ENCODE measurements at places on chromosomes 6 and 20. TPM values are rescaled to one million over a fixed set of nuclear protein-coding genes. Genes with fewer than 3 reads are reported as not detected.

ID4 gene
- not detected for total RNA-seq

GPR6 gene
- total RNA-seq, result not detected

PAK5 gene
- not detected for total RNA-seq

DNA sequence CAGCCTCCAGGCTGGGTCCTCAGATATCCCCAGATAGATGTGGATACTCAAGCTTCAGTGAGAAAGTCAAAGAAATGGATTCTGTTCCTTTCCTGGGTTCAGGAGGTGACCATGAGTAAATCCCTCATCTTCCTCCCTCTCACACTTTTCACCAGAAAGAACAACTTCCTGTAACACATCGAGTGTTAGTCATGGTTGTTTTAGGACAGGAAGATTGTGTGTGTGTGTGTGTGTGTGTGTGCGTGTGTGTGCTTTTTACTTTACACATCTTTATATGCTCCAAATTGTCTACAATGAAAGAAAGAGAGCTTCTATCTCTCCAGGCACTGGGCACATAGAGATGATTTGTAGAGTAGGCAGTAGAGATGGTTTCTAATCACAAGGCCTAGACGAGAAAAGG is 139.9 kb downstream of the TBXT start:
- no peak for DNase-seq

DNA sequence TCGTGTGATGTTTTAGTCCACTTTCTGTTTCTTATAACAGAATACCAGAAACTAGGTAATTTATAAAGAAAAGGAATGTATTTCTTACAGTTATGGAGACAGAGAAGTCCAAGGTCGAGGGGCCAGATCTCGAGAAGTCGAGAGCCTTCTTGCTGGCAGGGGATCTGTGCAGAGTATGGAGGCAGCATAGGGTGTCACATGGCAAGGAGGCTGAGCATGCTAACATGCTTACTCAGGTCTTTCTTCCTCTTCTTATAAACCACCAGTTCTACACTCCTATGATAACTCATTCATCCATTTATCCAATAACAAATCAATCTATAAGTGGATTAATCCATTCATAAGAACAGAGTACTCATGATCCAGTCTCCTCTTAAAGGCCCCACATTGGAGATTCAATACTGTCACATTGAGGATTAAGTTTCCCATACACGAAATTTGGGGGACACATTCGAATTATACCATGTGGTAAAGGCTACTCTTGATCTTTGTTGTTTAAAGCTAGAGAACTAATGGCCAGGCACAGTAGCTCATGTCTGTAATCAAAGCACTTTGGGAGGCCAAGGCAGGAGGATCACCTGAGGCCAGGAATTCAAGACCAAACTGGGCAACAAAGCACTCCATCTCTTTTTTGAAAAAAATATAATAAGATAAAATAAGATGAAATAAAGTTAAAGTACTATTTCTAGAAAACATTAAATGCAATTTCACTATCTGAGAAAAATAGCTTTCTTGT is 2.1 kb downstream of the GOPC start:
- no peak for DNase-seq

DNA sequence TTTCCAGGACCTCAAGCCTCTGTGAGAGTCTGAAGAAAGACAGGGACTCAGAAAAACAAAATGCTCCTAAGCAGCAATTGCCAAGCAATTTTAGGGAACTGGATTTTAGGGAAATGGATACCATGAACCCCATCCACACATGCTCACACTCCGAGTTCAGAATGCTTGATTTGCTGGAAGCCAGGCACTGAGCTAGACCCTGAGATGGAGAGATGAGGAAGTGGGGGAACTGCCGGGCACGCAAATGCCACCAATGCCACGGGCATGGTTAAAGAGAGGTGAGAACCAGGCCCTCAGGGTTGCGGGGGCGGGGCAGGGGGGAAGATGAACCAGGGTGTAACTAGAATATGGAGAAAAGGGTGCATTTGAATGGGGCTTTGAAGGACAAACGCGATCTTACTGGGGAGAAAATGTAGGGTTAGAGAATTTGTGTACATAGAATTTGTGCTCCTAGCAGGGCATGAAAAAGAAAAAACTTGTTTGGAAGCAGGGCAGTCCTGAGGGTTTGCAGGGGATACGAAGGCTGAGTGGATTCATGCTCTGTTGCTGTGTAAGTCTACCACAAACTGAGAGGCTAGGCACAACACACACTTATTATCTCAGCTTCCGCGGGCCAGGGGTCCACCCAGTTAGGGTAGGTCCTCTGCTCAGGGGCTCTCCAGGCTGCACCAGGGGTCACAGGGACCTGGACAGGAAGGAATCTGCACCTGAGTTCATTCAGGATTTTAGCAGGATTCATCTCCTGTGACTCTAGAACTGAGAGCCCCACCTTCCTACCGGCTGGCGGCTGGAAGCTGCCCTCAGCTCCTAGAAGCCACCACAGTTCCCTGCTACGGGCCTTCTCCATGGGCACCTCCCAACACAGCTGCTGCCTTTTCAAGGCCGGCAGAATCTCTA is 108.0 kb downstream of the SNX5 start:
- no peak for DNase-seq

BANF2 gene
- total RNA-seq, result not detected

DNA sequence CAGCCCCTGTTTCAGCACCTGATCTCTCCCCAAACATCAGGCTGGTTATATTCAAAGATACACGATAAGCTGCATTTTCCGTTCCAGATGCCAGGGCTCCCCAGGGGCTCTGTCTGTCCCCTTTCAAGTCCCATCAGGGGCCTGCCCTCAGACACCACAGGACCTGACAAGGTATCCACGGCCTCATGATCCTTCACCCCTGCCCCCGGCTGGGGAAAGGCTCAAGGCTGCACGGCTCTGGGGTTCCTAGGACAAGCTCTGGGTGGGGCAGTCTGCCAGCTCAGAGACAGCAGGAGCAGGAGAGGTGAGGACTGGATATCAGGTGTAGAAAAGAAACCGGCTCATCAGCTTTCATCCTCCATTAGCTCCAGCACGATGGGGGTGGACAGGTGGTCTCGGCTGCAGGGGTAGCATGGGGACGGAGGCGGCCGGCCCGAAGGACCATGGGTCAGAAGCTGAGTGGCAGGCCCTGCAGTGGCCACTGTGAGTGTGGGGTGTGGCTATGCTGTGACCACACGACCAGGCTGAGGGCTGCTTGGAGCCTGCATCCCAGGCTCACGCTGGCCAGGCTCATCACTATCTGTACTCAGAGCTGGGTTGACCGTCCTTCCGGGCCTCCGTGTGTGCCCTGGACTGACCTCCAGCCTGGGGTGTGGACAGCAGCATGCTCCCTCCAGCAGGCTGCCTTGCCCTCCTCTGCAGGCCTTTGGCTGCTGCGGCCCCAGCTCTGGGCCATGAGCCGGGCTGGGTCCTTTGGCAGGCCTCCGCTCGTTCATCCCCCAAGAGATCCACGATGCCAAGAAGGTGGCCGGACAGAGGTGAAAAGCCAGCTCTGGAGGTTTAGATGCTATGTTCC is 386.2 kb downstream of the THBS2 start:
- no peak for DNase-seq

GRCh38 chr20:37379967-37380828 is 34.3 kb downstream of the SRC start:
- DNase-seq, result no peak

DNA sequence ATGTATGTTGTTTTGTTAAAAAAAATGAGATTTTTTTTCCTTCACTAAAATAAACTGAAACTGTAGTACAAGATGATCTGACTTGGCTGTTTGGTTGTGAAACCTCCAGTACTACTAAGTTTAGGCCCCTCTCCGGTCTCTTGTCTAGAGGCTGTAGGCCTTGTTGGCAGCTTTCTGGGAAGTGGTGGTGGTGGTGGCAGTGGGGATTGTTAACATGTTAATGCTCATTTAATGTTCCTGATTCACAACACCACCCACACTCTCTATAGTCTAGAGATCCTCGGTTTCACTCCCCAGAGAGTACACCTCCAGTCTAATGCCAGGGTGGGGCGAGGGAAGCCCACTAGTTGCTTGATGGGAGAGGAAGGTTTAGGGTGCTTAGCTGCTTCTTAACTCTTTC is 24.1 kb downstream of the STK4 start:
- DNase-seq, result peak; percentile 73

GRCh38 chr6:163940705-163941623 is 526.4 kb downstream of the QKI start:
- DNase-seq, result no peak

- no peak for DNase-seq
These were observed 82.6 kb downstream of the OR2B2 start for GRCh38 chr6:27829453-27830211.

GRCh38 chr6:107801173-107801886 is 22.8 kb downstream of the SCML4 start:
- DNase-seq, result no peak

GRCh38 chr6:85402071-85402470 is 47.8 kb upstream of the NT5E start:
- DNase-seq, result no peak

DNA sequence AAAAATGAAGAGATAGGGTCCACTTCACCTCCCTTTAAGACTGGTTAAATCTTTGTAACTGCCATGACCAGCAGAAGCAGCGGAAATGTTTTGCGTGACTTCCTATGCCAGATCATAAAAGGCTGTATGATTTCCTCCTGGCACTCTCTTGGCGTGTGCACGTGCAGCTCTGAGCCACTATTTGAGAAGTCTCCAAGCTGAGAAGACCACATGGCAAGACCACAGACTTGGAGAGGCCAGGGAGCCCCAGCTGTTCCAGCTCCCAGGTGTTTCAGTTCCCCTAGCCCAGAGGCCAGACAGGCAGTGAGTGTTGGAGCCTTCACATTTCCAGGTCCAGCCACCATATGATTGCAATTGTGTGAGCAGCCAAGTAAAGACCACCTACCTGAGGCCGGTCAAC is 259.3 kb upstream of the RIN2 start:
- no peak for DNase-seq

- no peak for DNase-seq
These were observed 254.6 kb upstream of the PRDM1 start for GRCh38 chr6:105831311-105832097.

DNA sequence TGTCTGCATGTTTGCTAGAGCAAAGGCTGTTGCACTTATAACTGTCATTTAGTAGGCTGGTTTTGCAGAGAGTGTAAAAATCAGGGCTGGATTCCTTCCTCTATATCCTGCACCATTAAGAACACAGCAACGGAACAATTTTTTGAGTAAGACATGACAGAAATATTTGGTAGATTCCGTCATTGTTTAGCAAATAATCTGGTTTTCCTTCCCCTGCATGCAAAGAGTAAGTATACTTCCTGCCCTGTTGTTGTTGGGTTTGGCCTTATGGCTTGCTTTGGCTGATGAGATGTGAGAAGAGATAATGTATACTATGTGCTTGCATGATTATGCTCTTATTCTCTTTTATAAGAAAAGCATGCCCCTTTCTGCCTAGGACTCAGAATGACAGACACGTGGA is 23.8 kb downstream of the MANEA start:
- no peak for DNase-seq

REM1 gene
- total RNA-seq, result not detected

- DNase-seq, result no peak
These were observed 326.7 kb upstream of the FLRT3 start for GRCh38 chr20:14664101-14664500.

DNA sequence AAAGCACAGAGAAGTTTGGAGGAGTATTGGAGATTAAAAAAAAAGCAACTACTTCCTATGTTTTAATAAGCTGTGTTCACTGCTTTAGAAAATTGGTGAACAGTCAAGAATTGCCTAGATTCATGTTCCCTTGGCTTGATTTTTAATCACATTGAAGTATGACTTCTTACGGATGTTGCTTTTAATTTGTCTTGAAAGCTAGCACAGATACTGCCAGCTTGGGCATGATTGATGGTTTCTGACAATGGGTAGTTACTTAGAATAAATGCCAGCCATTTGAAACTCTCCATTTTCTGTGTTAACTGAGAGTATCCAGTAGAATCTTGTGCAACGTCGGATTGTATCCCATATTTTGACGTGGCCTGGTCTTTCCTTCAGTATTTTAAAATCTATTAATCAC is 178.0 kb downstream of the DTNBP1 start:
- DNase-seq, result no peak

RAET1G gene
- not detected for total RNA-seq

MOCS1 gene
- 0.30 TPM for total RNA-seq

GRCh38 chr6:33156561-33156960 is 35.7 kb downstream of the COL11A2 start:
- no peak for DNase-seq

VSX1 gene
- not detected for total RNA-seq

CDH26 gene
- 1.5 TPM for total RNA-seq
